ENCODE measurements at places on chromosomes 2 and 18. TPM values are rescaled to one million over a fixed set of nuclear protein-coding genes. Genes with fewer than 3 reads are reported as not detected.

DNA sequence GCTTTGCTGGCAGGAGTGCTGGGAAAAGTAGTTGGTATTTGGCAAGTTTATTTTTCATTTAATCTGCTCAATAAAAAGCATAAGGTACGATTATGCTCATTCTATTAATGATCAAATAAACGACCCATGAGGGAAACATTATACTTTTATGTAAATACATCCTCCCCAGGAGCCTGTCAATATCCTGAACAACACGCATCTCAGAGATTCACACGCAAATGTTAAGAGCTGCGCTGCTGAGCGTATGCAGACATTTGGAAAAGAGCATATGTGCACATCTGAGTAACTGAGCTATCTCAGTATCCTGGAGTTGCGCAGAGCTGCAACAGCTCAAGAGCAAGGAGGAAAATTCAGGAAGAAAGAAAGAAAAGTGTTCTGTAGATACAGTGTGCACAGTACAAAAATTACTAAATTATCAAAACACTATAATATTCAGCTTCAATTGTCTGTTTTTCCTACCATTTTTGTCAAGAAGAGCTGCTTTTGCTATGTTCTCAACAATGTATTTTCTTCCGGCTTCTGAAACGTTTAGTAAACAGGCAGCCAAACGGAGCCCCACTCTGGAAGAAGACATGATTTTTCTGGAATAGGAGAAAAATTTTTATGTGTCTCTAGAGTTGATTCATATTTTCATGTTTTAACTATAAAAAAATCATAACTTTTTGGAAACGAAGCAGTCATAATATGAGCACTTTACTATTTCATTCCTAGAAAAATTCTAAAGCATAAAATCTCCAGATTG lies 2.4 kb downstream of the FTCDNL1 start:
- DNase-seq: no peak

DNA sequence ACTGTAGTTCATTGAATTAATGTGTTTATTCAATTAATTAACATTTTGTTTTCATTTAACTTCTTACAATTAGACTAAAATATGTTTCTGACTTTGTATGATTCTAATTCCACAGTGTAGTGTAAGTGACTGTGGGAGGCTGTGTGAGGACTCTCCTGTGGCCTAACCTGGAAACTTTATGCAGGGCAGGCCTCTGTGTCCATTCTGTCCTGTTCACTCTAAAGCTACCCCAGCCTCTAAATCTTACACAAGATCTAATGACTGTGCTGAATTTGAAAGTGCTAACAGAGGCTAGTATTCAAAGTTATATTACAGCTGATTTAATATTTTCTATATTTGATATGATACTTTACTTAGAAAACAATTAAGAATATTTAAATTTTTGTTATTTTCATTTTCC lies 270.5 kb upstream of the CDH19 start:
- peak; percentile 5 for DNase-seq

GRCh38 chr18:42640160-42640559 lies 475.3 kb downstream of the RIT2 start:
- DNase-seq: no peak

DNA sequence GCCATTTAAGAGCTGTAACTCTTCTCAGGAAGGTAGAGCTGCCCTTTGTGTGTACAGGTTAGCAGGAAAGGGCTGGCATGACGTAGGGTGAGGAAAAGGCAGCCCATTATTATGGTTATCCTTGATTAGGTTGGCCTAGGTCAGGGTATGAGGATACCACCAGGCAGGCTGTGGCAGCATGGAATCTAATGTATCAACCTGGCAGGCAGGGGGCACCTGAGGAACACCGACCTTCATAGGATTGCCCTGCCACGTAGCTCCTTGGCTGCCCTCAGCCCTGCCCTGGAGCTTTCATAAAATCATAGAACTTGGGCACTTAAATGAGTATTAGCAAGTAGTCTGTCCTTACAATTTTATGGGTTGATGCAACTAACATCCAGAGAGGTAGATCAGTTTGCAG lies 261.6 kb downstream of the LTBP1 start:
- no peak for DNase-seq

The SCN7A gene
- polyA plus RNA-seq: 0.01 TPM

DNA sequence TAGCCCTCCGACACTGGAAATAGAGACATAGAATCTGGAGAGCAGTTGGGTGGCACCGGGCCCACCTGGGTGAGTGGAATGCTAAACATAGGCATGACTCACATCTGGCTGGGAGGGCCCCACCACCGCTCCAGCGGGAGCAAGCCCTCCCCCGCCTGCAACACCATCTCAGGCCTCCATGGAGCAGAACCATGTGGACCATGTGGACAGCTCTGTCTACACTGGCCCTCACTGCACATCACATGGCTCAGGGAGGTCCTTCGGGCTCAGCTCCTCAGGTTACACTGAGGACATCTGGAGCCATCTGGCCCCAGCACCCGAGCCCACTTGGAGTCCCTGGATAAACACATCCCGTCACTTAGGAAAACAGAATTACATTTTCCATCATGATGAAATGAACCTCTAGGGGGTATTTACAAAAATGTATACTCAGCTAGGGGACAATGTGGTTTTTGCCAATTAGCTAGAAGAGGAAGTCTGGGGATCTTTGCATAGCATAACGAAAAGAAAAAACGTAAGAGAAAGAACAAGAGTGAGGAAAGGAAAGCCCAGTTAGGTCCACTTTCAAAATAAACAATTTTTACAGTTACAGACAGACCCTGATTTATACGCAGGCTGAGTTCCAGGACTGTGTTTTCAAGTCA lies 30.7 kb upstream of the MLPH start:
- DNase-seq: no peak

- no peak for DNase-seq
Measured at GRCh38 chr2:173137610-173138009, 62.0 kb downstream of the MAP3K20 start.

The MAP3K19 gene
- polyA plus RNA-seq: not detected

GRCh38 chr2:75303227-75303626 lies 103.9 kb upstream of the TACR1 start:
- DNase-seq: no peak

DNA sequence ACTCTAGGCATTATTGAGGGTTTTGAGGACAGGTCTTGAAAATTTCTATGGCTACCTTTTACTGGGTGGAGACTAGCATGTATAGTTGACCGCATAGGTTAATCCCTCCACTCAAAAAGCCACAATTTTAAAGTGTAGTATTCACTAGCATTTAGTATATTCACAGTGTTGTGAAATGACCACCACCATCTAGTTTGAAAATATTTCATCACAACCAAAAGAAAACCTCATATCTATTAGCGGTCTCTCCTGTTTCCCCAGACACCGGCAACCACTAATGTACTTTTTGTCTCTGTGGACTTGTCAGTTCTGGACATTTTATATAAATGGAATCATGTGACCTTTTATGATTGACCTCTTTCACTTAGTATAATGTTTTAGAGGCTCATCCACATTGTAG lies 53.9 kb downstream of the MSH2 start:
- no peak for DNase-seq

The ALPI gene
- polyA plus RNA-seq: 0.03 TPM

DNA sequence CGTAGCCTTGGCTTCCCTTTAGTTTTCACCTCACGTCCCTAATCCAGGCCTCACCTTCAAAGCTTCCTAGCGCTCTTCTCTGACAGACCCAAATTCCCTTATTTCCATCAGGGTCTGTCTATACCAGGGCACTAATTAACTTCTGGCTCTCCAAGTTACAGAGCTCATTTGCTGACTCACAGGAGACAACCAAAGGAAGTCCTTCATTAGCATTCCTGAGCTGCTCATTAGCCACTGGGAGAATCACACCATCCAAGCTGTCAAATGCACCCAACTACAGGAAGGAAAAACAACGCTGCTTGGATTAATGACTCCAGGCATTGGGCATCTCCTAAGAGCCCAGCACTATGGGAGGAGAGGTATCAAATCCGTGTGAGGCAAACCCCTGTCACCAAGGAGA lies 109.8 kb upstream of the ALK start:
- DNase-seq: no peak

GRCh38 chr2:119486196-119486827 lies 38.0 kb downstream of the SCTR start:
- DNase-seq: no peak

DNA sequence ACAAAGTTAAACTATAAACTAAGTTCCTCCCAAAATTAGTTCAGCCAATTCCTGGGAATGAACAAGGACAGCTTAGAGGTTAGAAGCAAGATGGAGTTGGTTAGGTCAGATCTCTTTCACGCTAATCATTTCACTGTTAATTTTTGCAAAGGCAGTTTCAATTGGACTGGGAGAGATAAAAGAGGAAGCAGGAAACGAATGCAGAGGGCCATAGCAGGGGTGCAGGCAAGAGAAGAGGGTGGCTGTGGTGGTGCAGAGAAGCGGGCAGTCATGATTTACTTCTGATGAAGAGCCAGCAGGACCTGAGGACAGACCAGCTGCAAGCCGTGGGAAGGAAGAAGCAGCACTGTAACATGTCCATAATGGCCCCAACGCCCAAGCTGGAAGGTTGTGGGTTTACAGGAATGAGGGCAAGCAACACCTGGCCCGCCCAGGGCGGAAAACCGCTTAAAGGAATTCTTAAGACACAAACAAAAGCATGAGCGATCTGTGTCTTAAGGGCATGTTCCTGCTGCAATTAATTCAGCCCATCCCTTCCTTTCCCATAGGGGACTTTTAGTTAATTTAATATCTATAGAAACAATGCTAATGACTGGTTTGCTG lies 4.1 kb upstream of the RMP24 start:
- DNase-seq: no peak

The LHCGR gene
- not detected for polyA plus RNA-seq

DNA sequence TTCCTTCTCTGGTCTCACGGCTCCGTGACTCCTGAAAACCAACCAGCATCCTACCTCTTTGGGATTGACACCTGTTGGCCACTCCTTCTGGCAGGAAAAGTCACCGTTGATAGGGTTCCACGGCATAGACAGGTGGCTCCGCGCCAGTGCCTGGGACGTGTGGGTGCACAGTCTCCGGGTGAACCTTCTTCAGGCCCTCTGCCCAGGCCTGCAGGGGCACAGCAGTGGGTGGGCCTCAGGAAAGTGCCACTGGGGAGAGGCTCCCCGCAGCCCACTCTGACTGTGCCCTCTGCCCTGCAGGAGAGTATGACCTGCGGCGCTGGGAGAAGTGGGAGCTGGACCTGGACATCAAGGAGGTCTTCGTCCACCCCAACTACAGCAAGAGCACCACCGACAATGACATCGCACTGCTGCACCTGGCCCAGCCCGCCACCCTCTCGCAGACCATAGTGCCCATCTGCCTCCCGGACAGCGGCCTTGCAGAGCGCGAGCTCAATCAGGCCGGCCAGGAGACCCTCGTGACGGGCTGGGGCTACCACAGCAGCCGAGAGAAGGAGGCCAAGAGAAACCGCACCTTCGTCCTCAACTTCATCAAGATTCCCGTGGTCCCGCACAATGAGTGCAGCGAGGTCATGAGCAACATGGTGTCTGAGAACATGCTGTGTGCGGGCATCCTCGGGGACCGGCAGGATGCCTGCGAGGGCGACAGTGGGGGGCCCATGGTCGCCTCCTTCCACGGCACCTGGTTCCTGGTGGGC lies 10.0 kb downstream of the PROC start:
- DNase-seq: no peak

- no peak for DNase-seq
Measured at GRCh38 chr2:174605687-174606086, 8.1 kb upstream of the WIPF1 start.

DNA sequence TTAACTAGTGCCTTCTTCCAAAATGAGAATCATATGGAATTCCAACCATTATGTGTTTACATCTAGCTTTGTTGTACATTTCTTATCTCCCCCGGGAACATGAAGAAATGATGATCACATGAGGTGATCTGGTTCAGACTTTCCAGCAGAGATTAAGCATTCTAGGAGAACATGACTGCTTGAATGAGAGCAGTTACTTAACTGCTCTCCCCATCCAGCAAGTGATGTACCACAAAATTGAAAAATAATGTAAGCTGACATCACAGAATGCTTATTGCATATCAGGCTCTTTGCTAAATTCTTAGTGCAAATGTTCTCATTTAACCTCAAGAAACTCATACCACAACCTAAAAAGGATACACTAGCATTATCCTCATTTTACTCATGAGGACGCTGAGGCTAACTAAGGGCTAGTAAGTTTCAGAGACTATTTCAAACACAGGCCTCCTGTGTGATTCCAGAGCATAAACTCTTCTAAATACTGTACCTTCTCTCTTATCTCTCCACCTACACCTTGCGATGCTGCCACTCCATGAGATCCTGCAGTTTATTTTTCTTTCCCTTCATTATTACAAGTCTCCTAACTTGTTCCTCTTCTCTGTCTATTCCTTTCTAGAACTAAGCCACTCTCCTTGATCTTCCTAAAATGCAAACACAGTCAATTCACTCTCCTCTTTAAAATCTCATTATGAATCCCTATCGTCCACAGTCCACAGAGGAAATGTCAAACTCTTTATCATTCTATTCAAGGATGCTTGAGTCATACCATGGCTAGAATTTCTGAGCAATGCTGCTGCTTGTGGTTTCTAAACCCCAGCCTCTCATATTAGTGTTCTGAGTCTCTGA lies 1224.8 kb upstream of the ZEB2 start:
- DNase-seq: no peak

DNA sequence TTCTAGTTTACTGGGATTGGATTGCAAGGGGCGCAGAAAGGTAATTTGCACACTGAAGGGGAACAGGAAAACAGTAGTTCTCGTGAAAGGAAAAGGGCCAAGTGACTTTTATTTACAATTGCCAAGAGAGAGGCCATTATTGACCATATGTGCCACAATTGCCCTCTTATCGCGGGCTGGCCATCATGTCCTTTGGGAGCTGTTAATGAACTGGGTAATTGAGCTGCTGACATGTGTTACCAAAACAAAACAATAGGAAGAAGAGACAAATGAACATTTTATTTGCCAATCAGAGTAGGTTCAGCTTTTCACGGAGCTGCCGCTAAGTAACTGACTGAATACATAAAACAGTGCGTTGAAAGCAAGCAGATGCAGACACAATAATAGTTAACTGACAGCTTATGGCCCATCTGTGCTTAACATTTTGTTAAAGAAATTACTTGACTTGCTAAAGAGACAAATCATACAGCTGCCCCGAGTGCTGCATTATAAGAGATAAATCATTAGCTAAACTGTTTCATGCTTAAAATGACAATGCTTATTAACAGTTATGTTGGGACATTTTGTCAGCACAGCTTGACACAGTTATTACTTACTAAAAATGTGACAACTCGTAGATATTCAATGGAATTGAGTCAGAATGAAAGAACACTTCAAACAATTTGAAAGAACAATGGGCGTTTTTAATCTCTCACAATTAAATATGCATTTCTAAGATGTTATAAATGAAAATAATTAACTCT lies 57.5 kb downstream of the PAX3 start:
- no peak for DNase-seq
